ENCODE measurements at places on chromosomes 7 and 10.

DNA sequence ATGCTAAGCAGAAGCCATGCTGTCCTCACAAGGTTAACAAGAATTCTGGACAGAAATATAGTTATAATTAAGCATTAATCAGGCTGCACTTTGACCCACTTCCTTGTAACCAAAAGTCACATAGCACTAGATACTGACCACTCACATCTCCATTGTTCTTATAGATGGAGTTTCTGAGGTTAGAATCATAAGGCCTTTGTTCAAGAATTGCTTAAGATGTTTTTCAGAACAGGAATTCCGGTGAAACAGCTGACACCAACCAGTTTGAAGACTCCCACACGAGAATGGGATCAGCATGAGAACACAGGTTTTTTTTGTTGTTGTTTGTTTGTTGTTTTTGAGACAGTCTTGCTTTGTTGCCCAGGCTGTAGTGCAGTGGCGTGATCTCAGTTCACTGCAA, 488.3 kb upstream of the NRP1 start:
- no peak for DNase-seq

DNA sequence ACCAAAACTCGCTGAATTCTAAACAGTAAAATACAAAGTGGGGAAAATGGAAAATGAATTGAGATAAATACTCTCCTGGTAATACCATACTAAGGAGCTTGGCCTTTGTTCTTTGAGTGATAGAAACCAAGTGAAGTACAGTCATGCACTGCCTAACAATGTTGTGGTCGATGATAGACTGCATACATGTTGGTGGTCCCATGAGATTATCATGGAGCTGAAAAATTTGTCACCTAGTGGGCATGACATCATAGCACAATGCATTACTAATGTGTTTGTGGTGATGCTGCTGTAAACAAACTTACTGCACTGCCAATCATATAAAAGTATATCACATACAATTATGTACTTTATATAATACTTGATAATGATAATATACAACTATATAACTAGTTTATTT, 419.1 kb downstream of the ARL4A start:
- DNase-seq = no peak

GRCh38 chr10:79979976-79980687, 31.2 kb upstream of the SFTPD start:
- DNase-seq = no peak

DNA sequence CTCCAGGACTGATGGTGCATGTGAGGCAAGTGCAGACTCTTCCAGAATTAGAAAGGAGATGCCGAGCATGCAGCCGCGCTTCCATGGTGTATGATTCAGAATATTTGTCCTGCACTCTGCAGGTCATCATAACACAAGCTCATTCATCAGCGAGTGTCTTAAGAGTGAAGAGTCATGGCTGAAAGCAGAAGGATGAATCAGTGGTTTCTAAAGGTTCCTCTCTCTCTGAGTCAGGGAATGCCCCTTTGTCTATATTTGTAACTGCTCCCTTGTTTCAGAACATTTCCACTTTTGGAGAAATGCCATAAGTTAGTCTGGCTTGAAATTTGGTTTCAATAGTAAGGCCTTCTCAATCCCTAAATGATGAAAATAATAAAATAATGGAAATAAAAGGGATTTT, 52.3 kb downstream of the HECW1 start:
- no peak for DNase-seq

- no peak for DNase-seq
Measured at GRCh38 chr10:15387021-15387420, 15.9 kb upstream of the FAM171A1 start.

DNA sequence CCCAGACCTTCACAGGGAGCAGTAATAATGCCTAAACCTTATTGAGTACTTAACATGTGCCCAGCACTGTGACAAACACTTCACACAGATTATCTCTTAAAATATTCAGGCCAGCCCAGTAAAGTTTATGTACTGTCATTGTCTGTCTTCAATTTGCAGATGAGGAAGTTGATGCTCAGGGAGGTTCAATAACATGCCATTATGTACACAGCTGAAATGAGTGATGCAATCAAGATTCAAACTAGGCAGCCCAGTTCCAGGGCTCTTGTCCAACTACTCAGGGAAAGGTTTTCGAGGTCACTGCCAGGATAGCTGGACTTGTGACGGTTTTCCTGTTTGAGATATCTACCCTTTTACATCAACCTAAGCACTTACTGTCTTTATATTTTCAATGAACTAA, 56.1 kb downstream of the AUTS2 start:
- DNase-seq = no peak

DNA sequence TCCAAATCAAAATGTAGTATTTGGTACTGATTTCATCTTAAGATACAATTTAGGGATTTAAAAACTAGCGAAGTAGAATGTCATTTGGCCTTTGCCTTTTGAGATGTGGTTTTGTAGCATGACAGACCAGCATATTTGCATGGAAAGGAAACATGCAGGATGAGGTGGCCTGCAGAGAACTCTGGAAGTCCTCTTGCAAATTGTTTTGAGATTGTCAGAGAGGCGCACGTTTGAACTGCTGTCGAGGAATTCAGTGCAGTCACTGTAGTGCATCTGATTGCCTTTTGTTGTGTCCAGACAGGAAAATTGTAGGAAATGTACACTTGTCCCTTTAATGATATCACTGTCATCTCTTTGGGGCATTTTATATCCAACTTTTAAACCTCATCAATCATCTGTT, 136.7 kb downstream of the CELF2 start:
- DNase-seq = no peak

DNA sequence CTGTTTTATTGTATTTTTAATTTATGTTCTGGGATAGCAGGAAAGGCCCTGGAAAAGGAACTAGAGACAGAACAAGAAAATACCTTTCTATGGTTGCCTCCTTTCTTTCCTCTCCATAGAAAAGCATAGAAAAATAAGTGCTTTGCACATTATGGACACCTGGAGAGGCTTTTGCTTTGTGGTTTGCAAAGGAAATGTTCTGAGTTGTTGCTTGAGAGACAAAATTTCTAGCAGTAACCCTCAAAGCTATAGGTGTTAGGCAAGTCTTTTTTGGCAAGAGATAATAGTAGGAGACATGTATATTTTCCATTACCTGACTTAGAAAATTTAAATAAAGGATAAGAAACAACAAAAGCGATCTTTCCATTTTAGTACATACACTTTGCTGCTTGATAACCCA, 378.6 kb upstream of the PRKCQ start:
- no peak for DNase-seq

- no peak for DNase-seq
Measured at GRCh38 chr10:77360835-77361234, 276.8 kb downstream of the KCNMA1 start.

GRCh38 chr7:85030893-85031292, 156.0 kb downstream of the SEMA3D start:
- no peak for DNase-seq

GRCh38 chr10:65827359-65827758, 1098.5 kb upstream of the LRRTM3 start:
- DNase-seq = no peak

DNA sequence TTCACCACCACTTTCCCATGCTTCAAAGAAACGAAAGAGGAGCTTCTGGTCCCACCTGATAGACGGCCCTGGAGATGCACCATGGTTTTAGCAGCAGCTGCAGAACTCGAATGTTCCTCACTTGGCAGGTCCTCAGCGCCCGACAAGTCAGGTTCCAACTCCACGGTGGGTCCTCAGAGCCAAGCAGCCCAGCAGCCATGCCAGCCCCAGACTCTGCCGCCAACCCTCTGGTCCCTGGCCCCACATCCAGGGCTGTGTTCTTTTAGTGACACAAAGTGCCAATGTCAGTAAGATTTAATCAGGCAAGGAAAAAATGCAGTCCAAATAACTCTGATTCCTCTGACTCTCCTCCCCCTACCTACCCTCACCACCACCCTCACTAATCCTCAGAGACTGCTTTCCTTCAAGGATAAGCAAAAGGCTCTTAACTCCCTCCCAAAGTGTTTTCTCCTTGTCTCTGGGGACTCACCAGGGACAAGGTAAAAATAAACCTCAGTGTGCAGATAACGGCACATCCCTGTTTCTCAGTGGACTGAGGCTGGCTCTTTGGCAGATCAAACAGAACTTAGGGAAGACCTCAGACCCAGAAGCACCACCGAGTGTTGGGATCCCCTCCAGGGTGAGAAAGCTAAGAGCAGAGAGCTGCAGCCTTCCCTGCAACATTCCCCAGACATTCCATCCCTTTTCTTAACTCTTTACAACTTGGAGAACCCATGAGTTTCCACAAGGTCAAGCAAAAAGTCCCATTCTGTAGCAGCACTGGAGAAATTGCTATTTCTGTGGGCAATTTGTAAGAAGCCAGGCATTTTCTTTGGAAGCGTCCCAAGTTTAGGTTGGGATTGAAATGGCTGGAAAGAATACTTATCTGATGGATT, 358.9 kb downstream of the FRMD4A start:
- DNase-seq = no peak

DNA sequence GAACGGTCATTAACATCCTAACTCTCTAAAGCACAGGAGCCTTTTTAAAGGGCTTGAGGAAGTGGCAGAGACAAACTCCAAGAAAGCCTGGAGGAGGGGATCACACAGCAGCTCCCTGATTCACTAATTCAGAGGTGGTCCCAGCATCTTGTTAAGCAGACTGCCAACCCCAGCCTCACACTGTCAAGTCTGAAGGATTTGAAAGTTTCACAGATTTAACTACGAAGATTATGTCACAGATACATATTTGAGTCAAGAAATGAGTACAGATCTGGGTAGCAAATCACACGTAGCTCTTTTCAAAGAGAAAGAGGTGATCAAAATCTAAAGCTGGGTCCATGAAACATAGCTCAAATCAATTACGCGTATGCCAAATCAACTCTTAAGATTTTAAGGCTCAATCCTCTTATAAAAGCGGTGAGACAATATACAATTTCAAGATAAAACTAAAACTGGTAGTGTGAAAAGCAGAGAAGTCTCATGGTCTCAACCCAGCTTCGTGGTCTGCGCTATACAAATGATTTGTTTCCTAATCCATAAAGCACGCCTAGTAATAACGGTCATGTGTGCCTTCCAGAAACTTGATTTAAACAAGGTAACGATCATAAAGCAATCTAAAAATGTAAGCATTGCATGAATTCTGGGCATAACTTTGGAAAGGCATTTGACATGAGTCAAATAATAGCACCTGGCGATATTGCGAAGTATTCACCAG, 229.9 kb upstream of the MKLN1 start:
- no peak for DNase-seq

- no peak for DNase-seq
Measured at GRCh38 chr10:53025172-53025711, 252.7 kb upstream of the MBL2 start.

DNA sequence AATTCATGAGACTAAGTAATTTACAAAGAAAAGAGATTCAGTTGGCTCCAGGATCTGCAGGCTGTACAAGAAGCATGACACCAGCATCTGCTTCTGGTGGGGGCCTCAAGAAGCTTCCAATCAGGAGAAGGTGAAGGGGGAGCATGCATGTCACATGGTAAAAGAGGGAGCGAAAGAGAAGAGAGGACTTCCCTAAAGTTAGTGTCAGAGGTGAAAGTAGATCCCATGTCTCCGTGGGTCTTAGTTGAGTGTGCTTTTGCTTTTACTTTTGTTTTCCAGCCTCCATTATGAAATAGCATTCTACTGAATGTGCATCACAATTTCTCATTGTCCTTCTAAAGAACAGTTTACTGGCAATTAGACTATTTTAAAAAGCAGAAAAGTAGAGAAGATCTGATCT, 213.6 kb upstream of the FZD1 start:
- DNase-seq = no peak

- no peak for DNase-seq
Measured at GRCh38 chr7:49279891-49280290, 355.5 kb downstream of the CDC14C start.

DNA sequence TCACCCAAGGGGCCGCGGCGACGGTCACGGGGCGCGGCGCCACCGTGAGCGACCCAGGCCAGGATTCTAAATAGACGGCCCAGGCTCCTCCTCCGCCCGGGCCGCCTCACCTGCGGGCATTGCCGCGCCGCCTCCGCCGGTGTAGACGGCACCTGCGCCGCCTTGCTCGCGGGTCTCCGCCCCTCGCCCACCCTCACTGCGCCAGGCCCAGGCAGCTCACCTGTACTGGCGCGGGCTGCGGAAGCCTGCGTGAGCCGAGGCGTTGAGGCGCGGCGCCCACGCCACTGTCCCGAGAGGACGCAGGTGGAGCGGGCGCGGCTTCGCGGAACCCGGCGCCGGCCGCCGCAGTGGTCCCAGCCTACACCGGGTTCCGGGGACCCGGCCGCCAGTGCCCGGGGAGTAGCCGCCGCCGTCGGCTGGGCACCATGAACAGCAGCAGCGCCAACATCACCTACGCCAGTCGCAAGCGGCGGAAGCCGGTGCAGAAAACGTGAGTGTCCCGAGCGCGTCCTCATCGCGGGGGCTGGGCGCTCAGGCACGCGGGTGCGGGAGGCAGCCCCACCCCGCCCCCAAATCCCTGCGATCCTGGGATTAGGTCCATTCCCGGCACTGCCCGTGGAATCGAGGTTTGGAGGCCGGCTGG, 509 bp downstream of the AHR start:
- DNase-seq = no peak

DNA sequence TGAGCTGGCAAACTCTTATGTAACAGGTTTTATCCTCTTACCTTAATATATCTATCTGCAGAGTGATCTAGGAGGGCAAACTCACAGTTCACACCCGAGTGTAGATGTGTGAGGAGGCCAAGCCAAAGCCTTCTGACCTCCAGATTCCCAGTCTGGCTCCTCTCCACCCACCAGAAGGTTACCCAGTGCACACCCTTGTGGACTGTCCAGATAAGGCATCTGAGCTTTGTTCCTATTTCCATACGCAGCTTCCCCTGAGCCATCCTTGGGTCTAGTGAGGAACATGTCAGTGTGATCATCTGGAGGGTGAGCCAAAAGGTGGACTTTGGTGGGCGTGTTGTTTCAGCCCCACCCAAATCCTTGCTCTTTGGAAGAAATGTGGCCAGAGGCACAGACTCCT, 203.0 kb upstream of the MEOX2 start:
- DNase-seq = no peak

DNA sequence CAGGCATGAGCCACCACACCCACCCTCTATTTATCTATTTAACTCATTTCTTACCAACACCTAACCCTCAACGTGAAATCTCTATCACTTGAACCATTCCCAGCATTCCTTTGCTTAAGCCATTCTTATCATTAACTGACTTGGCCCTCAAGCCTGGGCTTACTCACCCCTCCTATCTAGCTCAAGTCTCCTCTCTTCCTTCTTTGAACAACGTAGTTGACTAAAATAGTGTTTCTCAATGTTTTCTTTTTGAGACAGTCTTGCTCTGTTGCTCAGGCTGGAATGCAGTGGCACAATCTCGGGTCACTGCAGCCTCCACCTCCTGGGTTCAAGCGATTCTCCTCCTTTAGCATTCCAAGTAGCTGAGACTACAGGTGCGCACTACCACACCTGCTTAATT, 7.0 kb downstream of the ANXA7 start:
- DNase-seq = no peak

- DNase-seq = no peak
Measured at GRCh38 chr7:42232275-42232674, 4.7 kb downstream of the GLI3 start.

DNA sequence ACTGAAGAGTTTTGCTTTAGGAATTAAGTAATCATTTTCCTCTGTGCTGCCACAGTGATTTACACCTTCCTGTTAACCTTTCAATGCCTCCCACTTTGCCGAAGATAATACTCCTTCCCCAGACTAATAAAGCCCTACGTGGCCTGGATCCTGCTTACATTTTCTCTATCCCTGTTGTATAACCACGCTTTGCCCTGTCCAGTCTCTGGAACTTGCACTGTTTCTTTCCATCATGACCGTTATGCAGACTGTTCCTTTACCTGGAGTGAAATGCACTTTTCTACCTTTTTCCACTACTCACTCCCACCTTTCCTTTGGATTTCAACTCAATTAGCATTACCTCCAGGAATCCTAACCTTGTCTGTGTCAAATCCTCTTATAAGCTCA, 154.4 kb downstream of the PRKG1 start:
- no peak for DNase-seq

- DNase-seq = no peak
Measured at GRCh38 chr10:125599194-125599593, 83.8 kb downstream of the TEX36 start.
